ENCODE measurements at places on chromosomes 12 and 14.

DNA sequence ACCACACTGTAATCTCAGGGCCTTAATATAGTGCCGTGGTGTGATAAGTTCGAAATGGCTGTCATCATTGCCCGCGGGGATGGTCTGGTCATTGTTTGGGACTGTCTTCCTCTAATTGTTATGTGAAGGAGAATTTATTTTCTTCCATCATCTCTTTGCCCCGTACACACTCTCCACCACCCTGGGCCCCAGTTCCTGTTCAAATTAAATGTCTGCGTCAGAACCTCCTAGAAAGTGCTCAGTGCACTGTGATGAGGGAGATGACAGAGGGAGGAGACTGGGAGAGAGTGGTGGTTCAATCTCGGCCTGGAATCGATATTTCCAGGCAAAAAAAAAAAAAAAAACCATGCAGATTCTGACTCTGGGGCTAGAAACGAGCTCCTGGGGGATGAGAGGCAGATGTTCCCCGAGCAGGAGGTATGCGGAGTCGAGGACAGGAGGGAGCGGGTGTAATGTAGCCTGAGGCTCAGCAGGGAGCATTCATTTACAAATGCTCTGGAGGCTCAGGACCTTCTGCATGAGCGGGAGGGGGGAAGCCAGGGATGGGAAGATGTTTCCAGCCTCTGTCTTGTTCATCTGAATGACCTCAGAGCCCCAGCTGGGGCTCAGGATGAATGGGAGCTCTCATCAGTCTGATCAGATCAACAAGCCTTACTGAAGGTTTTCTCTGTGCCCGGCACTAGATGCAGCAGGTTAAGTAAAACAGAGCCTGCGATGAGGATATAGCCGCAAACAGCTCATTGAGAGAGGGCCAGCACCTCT lies 219.5 kb downstream of the TBX5 start:
- no peak for DNase-seq

DNA sequence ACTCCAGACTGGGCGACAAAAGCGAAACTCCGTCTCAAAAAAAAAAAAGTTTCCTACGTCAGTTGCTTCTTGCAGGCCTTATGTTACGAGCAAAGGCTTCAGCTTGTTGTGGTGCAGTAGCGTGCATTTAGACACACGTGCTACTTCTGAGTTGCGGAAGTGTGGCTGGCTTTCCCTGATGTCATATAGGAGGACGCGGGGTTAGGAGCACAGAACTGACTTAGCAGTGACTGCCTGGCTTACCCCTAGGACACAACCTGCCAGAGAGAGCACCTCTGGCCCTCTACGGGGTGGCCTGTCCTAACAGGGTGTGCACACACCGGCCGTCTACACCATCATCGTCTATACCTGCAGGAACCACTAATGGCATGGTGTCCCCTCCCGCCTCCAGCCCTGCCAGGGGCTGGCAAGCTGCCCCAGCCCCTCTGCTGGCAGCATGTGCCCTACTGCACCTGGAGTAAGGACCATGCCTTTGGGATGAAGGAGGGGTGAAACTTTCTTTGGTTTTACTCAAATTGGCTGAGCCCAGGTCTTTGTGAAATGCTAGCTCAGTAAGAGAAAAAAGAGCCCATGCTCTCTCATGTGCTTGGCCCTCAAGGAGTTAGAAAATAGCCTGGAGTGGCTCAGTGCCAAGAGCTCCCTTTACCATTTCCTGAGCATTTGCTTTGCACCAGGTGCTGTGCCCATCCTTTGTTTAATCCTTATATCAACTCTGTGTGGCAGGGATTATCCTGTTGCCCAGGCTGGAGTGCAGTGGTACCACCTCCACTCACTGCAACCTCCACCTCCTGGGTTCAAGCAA lies 1.7 kb upstream of the GPR68 start:
- DNase-seq, result no peak

- DNase-seq, result no peak
Observed at GRCh38 chr14:72515779-72516770, 377.8 kb downstream of the DPF3 start.

GRCh38 chr14:43169722-43170121 lies 1337.4 kb downstream of the FSCB start:
- no peak for DNase-seq

GRCh38 chr14:81337073-81337472 lies 63.1 kb downstream of the STON2 start:
- no peak for DNase-seq

All from HEK293T (cell line).